ENCODE measurements at places on chromosomes 2 and 18.

DNA sequence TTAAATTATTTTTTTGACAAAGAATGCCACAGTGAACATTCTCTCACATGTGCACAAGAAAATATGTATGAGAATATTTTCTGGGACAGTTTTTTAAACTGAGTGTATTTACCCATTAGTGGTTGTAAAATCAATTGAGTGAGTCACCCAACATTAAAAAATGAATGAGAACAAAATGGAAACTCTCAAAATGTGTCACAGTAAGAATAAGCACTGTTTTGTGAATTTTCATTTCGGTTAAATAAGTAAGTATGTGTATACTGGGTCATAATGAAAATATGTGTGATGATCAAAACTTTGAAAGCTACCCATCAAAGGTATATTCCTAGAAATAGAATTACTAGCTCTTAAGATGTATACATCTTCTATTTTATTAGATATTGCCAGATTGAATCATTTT is 11.6 kb downstream of the BABAM2 start:
- no peak for DNase-seq

DNA sequence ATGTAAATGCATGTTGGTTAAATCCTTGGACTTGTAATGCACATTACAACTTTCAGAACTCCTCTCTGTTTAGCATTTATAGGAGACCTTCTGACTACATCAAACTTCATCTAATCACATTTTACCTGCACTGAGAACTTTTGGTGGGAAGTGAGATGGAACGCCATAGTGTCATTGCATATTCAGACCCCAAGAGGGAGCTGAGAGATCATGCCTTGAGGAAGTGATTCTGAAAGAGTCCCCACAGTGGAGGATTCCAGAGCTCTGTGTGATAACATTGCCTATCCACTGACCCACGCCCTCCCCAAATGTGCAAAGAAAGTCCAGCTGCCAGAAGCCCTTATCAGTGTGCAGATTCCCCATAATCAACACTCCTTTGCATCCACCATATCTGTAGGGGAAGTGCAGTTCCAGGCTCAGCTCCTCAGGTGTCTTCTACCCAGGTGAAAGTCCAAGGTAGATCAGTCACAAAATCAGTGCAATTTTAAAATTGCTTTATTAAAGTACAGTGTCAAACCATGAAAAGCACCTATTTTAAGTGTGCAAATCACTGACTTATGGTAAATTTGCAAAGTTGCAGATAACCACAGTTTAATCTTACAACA is 212.4 kb downstream of the RPIA start:
- no peak for DNase-seq

DNA sequence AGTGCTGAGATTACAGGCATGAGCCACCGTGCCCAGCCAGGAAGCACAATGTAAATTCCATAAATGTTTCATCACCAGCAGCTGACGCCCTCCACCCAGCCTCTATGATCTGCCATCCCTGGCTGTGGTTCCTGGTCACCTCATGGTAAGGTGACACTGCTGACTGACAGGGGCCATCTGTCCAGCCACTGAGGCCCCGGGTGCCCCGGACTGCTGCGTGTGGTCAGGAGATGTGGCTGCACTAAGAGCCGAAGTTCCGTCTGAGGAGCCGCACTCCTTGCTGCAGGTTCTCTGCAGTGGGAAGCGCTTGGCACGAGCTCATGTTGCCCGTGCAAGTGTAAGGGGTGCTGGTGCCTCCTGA is 10.9 kb downstream of the NTSR2 start:
- no peak for DNase-seq

- no peak for DNase-seq
Observed at GRCh38 chr2:239978411-239978810, 46.7 kb downstream of the NDUFA10 start.

DNA sequence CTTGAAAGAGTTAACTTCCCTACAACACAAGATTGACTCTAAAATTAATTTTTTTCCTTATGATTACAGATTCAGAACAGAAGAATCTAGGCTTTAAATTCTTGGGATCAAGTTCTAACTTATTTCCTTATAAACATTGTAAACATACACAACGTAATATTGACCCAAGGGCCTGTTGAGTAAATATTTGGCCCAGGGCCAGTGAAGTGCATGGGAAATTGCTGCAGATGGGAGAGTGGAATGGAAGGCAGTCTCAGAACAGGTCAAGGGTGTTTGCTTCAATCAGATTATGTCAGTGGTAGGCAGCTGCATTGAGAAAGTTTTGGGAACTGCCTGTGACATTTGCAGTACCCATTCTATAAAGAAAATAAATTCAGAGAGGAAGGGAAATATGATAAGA is 137.6 kb downstream of the MYO1B start:
- DNase-seq = peak; percentile 56

- DNase-seq = no peak
Observed at GRCh38 chr18:8978394-8978793, 124.1 kb upstream of the NDUFV2 start.

GRCh38 chr2:4838626-4839025 is 853.6 kb upstream of the SOX11 start:
- DNase-seq = no peak

DNA sequence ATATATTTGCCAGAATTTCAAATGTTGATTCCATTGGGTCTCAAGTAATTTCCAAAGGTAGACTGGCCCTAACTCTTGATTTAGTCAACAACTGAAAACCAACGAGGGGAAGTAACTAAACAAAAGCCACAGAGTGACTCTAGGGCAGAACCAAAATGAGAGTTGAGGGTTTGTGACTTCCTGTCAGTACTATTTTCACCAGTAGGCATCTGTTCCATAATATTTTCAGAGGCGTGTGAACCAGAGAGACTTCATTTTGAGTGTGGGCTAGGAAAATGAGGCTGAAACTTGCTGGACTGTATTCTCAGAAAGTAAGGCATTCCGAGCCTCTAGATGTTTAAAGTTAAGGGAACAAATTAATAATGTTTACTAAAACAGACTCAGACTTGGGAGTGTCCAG is 70.6 kb downstream of the GDF7 start:
- no peak for DNase-seq

DNA sequence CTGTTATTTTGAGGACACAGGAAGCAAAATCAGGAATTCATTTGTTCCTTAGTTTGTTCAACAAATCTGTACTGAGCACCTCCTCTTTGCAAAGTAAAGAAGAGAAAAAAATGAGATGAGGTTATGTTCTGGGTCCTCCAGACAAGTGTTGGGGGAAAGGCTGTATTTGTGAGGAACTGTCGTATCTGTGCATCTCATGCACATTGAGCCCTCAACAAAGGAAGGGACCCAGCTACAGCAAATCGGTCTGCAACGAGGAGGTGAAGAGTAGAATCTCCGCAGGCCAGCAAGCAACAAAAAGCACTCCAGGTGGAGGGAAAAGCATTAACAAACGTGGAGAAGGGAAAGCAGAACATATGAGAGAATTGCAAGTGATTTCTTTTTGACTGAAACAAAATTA is 143.0 kb upstream of the CYP1B1 start:
- no peak for DNase-seq

DNA sequence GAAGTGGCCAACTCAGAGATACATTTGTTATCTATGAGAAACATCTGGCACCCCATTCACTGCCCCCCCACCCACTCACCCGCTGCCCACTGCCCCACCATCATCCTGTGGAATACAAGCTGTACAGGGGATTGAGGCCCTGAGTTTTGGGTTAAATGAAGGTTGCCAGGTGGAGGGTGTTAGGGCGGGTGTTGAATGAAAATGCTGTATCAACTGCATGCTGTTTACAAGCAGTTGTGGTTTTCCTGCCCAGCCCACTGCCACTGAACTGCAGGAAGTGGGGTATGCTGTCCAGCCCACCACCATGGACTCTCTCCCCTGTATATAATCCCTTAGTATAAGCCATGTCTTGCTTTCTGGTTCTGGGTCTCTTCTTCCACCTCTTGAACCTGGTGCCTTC is 481.9 kb downstream of the METTL4 start:
- DNase-seq = no peak

DNA sequence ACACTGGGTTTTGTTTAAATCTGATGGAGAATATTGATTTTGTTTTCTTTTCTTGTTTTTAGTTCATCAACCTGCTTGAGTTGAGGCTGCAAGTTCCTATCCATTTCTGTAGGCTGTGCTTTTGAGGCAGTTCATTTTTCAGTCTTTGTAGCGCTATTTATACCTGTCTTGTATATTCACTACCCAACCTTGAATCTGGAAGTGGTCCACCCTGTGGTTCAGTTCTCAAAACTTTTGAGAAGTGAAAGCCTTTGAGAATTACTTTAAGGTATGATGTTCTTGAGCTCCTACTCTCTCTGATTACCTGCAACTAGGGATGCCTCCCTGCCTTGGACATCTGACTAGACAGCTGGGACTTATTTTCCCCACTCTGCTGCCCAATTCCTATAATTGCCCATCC is 53.5 kb upstream of the KCNE4 start:
- no peak for DNase-seq

GRCh38 chr2:109494351-109494750 is 119.4 kb downstream of the SEPTIN10 start:
- DNase-seq = no peak

GRCh38 chr2:15383695-15384350 is 177.3 kb downstream of the NBAS start:
- no peak for DNase-seq

DNA sequence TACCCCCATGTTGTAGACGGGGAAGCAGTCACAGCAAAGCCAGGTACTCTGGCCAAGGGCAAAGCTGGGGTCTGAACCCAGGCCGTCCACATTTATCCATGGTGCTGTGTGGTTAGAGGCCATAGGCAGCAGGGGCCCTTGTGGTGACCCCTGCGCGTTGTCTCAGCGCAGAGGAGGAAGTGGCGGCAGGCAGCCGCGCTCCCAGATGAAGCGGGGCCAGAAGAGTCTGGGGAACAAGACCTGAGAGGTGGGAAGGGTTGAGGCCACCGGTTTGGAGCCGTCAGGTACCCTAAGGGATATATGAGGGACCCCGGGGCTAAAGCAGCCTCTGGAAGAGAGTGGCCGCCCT is 770 bp downstream of the ZNF396 start:
- DNase-seq = no peak

GRCh38 chr2:60095202-60095815 is 458.1 kb downstream of the BCL11A start:
- DNase-seq = no peak

GRCh38 chr2:10665833-10666232 is 23.9 kb downstream of the NOL10 start:
- no peak for DNase-seq

DNA sequence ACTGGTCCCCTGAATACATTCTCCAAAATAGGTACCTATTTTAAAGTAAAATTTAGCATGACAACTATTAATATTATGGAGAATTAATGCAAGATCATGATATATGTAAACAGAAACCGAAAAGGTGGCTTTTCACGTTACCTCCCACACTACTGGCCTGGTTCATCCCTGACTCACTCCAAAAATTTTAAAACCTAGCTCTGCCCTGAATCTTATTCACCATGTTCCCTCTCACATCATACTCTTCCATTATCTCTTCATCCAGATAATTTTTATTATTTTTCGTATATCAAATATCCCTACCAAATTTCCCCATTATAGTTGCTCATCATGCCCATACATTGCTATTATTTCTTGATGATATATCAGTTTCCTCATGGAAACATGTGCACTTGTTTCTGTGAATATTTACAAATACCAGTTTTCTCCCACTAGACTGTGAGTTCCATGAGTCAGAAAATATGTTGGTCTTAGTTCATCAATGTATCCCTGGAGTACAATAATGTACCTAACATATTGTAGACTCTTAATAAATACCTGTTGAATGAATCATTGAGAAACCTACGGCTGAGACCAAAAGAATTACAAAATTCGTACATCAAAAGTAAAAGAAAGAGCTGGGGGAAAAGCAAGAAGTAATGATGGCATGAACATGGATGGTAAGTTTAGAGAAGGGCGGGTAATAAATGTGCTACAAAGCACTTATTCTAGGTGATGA is 360.1 kb upstream of the CHAC2 start:
- DNase-seq = no peak

GRCh38 chr2:67574230-67574629 is 177.1 kb downstream of the ETAA1 start:
- DNase-seq = no peak

- no peak for DNase-seq
Observed at GRCh38 chr2:229818230-229818629, 103.6 kb downstream of the TRIP12 start.

DNA sequence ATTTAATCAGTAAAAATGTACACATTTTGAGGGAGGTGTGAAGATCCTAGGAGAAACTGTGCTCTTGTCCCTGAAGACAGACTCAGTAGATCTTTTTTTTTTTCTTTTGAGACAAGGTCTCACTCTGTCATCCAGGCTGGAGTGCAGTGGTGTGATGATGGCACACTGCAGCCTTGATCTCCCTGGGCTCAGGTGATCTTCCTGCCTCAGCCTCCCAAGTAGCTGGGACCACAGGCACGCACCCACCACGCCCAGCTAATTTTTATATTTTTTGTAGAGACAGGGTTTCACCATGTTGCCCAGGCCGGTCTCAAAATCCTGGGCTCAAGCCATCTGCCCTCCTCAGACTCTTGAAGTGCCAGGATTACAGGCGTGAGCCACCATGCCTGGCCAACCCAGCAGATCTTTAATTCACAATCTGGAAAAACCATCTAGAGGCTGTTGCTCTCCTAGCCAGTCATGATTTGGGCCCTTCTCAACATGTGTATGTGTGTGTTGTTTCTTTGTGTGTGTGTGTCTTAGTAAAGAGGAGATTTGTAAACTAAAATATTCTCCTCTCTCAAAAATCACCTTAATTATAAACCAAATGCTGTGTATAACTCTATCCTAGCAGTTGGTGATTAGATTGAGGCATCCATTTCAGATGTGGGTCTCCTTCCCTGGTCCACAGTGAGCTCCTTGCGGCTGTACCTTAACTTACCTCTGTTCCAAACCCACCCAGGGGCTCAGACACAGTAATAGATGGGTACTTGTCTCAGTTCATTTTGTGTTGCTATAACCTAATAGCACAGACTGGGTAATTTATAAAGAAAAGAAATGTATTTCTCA is 3.9 kb upstream of the MYCN start:
- DNase-seq = no peak

GRCh38 chr18:31490833-31491232 is 7.1 kb upstream of the DSG2 start:
- DNase-seq = no peak

DNA sequence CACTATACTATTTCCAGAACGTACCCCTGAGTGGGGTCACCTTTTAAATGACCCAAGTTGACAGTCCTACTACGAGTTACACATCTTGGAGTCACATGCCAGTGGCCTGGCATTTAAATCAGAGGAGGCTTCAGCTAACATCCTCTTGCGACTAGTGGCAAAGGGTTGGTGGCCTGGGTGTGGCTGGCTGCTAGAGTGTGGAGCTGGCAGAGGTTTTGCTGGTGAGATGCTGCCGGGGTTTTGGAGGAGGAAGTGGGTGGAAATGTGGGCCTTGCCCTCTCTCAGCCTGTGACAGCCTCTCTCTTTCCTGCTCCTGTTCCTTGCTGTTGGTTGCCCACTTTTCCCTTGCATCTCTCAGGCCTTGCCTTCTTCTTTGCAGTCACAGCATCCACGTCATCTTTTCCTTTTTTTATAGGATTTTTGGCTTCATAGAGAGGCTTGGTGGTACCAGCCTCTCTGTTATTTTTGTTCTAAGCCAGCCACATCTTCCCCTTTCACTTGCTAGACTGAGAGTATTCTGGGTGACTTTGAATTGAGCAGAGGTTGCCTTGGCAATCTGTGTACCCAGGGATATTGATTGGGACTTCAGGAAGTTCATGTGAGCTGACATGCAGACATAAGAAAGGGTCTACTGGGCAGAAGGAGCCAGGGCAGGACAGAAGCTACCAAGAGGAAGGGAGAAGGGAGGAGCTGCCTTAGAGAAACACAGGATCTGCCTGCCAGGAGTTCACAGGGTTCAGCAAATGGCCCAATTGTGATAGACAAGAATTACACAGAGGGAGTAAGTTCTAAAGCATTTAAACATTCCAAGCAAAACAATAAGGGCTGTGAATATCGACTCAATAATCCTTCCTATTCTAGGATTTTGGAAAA is 55.4 kb downstream of the CDC42EP3 start:
- DNase-seq = no peak

All from NCI-H2029 (cell line).